ENCODE measurements at places on chromosomes 4 and X. TPM values are rescaled to one million over a fixed set of nuclear protein-coding genes. Genes with fewer than 3 reads are reported as not detected.
A peak's percentile ranks its signal among the peaks of the same experiment; 100 is the strongest.

DNA sequence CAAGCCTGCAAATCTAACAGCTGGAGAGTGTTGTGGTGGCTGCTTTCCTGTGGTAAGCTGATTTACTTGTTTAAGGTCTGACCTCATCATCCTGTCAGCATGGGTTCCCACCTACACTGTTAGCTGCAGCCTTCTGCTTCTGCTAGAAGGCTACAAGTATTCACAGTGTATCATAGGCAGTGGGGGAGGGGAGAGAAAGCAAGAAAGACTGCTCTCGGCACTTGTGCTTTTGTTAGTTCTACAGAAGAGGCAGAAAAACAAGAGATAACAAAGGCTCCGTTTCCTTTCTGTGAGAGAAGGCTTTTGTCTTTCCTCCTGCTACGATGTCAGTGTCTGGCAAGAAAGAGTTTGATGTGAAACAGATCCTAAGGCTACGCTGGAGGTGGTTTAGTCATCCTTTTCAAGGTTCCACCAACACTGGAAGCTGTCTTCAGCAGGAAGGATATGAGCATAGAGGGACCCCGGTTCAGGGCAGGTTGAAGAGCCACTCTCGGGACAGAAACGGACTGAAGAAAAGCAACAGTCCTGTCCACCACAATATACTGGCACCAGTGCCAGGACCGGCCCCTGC lies at the start of gene KLHL4:
KLHL4 (plus strand) TSS at position 232 of the 571 bp plus-strand sequence; CDS start at position 324, 92 bp downstream.
- DNase-seq: peak; percentile 5

- DNase-seq: no peak
Measured at GRCh38 chrX:100297728-100298127, 112.3 kb downstream of the PCDH19 start.

DNA sequence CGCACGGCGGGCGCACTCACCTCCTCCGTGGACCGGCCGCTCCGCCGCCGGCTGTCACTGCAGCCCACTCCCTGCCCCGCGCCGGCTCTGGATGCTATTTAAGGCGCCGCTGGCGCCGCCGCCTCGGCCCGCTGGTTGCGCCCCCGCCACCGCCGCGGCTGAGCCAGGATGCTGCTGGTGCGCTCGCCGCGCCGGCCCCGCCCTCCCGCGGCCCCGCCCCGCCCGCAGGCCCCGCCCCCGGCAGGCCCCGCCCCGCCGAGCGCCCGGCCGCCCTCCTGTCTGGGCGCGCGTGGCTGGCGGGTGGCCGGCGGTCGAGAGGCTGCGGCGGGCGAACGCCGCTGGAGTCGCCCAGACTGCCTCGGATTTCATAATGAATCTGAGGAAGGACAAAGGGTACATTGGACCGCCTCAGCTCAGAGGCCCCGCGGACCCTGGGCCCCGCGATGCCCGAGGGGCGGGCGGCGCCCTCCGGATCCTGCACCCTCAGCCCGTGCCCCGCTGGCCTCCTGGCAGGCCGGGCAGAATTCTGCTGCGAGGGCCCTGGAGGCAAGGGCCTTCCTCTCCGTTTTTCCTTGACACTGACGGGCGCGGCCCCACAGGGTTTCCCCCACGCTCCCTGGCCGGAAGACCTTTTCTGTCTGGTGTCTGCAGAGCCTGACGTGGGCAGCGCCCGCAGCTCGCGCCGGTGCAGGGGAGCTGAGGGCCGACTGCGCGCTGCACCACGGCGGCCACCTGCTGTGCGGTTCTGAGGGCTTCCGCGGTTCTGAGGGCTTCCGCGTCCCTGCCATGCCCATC lies at the start of gene ACSL1:
ACSL1 (minus strand) TSS at position 73 of the 795 bp plus-strand sequence. CDS start 22,454 bp downstream, outside the sequence.
- DNase-seq: peak; percentile 87

DNA sequence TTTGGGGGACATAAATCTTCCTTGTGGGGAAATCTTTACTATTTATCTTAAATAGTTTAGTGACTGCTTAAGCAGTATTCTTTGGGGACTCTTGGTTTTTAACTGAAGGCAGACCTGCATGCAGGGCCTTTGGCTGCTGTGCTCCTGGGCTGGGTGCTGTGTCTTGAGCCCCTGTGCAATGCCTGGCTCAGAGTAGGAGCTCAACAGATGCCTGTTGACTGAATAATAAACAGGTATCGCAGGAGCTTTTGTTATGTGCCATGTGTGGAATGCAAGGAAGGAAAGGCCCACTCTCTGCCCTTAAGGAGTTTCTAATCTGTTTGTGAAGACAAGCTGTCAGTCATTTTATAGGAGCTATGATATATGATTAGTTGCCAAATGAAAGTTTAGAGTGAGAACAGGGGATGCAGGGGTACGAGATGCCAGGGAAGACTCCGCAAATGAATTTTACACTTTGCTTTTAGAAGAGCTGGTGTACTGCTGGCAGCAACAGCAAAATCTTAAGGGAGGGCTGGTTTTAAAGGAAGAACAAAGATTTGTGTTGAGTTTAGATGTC lies 6.7 kb downstream of the GAB1 start:
- no peak for DNase-seq

The SLC6A14 gene
- total RNA-seq: not detected
